ENCODE measurements at places on chromosomes 11 and 22.

DNA sequence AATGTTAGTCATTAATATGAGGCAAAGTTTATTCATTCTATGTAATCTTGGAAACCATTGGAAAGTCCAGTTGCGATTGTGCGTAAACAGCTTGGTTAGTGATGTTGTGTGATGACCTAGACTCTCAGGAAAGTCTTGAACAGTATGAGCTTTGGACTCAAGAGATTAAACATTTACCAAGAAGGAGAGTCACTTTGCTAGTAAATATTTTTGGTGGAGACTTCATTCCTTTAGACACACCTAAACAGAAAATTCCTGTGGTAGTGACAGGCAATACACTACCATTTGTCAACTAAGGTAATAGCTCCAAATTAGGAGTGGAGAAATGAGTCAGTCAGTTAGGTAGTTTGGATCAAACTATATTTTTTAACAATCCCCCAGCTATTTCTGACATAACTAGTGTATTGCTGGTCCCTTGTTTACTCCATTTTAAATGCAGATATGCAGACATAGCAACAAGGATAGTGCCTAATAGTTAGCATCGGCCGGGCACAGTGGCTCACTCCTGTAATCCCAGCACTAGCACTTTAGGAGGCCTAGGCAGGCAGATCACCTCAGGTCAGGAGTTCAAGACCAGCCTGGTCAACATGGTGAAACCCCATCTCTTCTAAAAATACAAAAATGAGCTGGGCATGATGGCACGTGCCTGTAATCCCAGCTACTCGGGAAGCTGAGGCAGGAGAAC is 89.3 kb downstream of the ARHGAP42 start:
- DNase-seq: no peak

DNA sequence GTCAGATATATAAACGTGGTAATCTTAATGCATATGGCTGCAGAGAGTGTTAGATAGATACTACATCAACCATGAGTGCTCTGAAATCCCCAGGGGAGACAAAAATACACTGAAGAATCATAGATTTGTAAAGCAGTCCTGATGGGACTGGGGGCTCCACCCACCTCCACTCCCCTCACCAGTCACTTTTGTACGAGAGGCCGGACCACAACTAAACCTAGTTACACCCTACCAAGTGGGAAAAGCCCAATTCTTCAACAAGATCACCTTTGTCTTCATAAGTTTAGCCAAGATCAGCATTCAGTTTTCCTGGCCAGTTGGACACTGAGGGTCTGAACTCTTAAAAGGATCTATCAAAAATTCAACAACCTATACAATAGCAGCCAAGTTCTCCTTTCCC is 1.5 kb downstream of the SF1 start:
- no peak for DNase-seq

GRCh38 chr11:65434057-65434666 is 11.6 kb downstream of the NEAT1 start:
- DNase-seq: no peak

- DNase-seq: no peak
Measured at GRCh38 chr22:26995235-26995634, 337.8 kb downstream of the MIAT start.

GRCh38 chr11:35548925-35549561 is 23.6 kb upstream of the PAMR1 start:
- no peak for DNase-seq

DNA sequence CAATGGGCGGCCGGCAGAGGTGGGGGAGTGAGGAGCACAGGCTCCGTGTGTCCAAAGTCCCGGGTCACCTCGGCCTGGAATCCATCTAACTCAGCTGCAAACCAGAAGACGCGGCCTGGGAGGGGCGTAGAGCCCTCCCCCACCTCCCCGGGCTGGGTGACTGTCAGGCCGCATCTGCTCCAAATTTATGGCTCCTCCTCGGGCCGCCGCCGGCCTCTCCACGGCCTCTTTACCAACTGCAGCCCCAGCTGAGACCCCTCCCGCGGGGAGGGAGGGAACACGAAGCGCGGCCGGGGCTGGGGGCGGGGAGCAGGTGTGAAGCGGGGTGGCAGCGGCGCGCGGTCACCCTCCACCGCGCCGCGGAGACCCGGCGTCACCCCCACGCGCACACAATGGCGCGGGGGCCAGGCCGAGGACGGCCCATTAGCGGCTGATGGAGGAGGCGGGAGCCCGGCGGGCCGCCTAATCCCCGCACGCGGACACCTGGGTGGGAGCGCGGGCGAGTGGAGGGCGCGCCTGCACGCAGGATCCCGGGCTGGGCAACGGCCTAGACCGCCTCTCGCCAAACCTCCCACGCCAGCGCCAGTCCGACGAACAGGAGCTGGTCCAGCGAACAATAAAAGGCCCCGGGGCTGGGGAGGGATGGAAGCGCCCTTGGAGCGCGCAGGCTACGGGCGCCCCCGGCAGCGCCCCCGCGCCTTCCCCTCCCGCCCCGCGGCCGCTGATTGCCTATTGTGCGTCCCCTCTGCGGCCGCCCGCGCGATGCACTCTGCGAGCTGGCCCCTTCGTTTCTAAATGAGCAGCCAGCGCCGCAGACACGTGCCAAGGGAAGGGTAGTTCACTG is 25.9 kb upstream of the ROBO3 start:
- no peak for DNase-seq

DNA sequence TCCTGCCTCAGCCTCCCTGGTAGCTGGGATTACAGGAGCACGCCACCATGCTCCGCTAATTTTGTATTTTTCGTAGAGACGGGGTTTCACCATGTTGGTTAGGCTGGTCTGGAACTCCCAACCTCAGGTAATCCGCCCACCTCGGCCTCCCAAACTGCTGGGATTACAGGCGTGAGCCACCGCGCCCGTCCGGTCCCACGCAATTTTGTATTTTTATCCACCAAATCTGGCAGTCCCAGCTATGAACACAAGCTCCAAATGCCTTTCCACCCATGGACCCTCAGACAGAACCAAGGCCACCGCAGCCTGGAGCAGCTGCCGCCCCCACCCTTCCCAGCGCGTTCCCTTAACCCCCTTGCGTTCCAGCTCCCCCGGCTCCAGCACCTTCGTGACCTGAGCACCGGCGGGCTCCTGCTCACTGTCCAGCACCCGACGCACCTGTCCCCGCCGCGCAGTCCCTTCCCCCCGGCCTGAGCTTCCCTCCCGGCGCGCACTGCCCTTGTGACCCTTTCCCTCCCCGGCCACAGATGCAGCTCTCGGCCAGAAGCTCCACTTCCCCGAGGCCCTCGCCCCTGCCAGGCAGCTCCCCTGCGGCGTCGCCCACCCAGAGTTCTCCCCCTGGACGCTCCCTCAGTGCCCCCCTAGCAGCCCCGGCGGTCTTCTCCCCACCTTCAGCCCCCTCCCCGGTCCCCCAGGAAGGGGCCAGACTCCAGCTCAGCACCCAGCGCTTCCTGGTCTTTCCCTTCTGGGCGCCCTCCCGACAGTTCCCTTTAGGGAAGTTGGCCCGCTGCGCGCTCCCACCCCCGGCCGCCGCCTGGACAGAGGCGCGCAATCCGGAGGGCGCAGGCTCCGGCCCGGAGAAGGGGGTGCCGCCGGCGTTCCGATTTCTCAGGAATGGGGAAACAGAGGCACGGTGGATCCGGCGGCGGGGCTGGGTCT is 5.6 kb upstream of the ZBED4 start:
- no peak for DNase-seq

- no peak for DNase-seq
Measured at GRCh38 chr22:45904236-45904635, 72.7 kb downstream of the WNT7B start.

- no peak for DNase-seq
Measured at GRCh38 chr22:36926721-36927435, 13.4 kb downstream of the CSF2RB start.

DNA sequence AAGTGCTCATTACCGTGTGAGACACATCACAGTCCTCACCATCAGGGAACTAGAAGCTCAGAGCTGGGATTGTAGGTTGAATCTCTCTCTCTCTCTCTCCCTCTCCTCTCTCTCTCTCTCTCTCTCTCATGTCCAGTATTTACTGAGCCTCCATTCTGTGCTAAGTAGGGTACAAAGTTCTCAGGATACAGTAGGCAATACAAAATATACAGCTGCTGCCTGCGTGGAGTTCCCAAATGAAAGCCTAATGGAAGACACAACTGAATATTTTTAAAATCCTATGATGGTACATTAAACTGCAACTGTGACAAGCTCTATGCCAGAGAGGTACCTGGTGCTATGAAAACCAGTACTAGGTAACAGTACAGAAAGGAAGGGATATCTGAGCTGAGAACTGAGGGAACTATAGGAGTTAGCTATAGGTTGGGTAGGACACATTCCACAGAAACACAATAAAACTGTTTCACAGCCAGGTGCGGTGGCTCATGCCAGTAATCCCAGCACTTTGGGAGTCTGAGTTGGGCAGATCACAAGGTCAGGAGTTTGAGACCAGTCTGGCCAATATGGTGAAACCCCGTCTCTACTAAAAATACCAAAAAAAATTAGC is 9.6 kb upstream of the PRG2 start:
- DNase-seq: no peak

DNA sequence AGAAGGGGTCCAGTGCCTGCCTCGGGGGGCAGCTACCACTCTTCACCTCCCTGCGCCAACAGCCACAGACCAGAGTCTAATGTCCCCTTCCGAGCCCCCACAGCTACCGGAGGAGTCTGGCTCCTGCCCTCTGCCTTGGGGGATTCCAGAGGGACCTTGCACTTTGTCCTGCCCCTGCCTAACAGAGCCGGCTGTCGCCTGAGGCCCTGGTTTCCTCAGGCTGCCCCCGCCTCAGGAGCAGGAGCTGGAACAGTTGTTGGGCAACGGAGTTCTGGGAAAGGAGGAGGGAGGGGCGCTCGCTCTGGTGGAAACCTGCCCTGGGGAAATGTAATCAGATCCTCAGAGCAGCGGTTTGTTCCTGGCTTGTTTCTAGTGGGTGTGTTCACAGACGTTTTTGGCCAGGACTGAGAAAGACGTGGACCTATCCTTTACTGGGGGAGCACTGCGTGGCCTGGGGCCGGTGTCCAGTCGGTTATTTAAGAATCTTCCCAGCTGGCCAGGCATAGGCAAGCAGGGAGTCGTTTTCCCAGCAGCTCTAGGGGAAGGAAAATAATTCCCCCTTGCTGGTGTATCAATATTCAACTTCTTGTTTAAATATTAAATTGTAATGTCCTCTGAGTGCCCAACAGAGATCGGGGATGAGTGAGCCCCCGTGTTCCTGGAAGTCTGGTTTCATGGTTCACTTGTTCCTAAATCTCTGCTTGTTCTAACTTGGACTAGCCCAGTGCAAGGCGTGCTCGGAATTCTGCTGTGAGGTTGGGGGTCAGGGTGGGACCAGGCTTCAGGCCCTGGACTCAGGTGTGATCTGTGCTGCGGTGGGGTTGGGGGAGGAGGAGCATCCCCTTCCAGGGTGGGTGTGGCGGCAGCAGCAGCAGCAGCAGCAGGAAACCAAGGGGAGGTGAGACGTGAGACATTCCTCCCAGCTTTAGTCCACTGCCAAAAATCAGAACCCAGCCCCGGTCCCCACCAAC is 32.1 kb downstream of the A4GALT start:
- no peak for DNase-seq

DNA sequence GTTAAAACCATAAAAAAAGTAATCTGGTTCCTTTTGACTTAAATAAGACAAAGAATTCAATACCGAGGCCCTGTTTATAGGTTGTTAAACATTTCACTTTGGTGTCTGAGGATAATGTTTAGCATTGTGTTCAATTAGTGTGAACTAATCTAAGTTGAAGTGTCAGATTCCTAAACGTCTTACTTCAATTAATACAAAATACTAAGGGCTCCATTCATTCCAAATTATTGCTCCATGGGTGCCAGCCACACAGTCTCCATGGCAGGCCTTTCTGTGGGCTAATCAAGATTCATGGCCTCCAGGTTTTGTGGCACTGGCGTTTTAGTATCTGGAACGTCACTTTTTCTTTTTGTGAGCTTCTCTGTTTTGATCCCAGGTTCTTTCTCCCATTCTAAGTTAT is 89.4 kb downstream of the TMEM135 start:
- DNase-seq: no peak

GRCh38 chr11:9489080-9489765 is 28.4 kb downstream of the ZNF143 start:
- no peak for DNase-seq

GRCh38 chr11:62431171-62431901 is 12.5 kb downstream of the SCGB1A1 start:
- DNase-seq: no peak

- DNase-seq: no peak
Measured at GRCh38 chr11:133619397-133619796, 87.1 kb upstream of the OPCML start.
